Anterior cingulate cortex (tissue), 58 donors: ENCODE measurements at places on chromosomes 5 and 9.
A peak's percentile ranks its signal among the peaks of the same experiment; 100 is the strongest.

DNA sequence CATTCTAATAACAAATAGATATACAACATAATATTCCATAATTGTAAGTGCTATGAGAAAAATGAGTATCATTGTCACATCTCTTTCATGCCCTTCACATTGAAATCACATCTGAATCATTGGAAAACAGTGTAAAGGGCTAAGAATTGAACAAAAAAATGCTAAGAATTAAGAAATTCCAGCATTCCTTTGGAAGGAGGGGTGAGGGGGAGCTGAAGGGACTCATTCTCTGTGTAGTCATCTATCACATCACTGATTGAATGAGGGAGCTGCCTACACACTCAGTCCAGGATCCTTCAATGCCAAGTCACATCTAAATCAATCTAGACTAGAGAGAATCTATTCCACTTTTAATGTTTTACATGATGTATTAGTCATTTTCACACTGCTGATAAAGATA is 286.6 kb downstream of the DTWD2 start:
- no peak for DNase-seq

DNA sequence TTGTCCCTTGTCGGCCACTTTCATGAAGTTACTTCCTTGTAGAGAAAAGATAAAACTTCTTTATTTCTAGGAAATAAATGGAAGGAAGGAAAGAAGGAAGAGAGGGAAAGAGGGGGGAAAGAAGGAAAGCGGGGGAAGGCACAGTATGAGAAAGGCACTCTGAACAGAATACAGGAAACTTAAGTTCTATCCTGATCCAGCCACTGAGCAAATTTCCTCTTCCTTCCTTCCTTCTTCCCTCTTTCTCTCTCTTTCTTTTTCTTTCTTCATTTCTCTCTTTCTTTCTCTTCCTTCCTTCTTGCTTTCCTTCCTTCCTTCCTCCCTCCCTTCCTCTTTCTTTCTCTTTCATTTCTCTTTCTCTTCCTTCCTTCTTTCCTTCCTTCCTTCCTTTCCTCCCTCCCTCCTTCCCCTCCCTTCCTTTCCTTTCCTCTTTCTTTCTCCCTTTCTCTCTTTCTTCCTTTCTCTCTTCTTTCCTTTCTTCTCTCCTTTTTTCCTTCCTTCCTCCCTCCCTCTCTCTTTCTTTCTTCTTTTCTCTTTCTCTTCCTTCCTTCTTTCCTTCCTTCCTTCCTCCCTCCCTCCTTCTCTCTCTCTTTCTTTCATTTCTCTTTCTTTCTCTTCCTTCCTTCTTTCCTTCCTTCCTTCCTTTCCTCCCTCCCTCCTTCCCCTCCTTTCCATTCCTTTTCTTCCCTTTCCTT is 240.2 kb upstream of the BRINP1 start:
- DNase-seq: no peak

DNA sequence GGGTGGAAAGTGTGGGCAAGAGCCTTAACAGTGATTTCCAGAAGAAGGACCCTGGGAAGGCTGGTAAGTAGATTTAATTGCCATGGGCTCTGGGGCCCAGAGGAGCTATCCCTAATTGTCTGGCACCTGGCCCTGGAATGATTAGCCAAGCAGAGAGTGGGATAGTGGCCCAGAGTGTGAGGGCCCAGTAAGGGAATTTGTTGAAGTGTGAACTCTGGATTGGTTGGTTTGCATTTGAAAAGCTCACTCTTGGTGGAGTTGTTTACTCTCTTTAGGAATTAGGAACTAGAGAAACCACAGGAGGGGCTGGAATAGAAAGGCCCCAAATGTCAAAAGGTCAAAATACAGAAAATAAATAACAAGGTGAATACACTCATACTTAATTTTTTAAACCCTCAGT is 207.1 kb downstream of the GABRG2 start:
- peak; percentile 27 for DNase-seq

DNA sequence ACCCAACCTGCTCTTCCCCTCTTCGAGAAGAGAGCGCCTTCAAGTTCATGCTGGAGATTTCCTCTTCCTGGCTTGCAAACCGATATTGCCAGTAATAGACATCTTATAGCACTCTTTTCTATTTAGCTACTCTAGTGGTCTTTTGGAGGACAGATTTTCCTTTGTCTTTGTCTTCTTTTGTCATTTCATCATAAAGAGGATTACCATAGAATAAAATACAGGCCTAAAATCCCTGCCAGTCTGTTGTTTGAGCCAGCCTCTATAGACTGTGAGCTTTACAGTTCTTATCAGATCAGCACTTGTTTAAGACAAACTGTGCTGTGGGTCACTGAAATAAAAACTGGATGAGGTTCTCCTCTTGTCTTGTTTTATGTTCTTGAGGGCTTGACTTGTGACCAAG is 802.8 kb downstream of the NR2F1-AS1 start:
- DNase-seq: no peak
